ENCODE measurements at places on chromosomes 7 and 10. TPM values are rescaled to one million over a fixed set of nuclear protein-coding genes. Genes with fewer than 3 reads are reported as not detected.

EPO gene
- not detected for total RNA-seq

KLHDC10 gene
- total RNA-seq = 21.8 TPM

GRCh38 chr10:50533296-50533695, 90.5 kb downstream of the SGMS1 start:
- DNase-seq = no peak

DNA sequence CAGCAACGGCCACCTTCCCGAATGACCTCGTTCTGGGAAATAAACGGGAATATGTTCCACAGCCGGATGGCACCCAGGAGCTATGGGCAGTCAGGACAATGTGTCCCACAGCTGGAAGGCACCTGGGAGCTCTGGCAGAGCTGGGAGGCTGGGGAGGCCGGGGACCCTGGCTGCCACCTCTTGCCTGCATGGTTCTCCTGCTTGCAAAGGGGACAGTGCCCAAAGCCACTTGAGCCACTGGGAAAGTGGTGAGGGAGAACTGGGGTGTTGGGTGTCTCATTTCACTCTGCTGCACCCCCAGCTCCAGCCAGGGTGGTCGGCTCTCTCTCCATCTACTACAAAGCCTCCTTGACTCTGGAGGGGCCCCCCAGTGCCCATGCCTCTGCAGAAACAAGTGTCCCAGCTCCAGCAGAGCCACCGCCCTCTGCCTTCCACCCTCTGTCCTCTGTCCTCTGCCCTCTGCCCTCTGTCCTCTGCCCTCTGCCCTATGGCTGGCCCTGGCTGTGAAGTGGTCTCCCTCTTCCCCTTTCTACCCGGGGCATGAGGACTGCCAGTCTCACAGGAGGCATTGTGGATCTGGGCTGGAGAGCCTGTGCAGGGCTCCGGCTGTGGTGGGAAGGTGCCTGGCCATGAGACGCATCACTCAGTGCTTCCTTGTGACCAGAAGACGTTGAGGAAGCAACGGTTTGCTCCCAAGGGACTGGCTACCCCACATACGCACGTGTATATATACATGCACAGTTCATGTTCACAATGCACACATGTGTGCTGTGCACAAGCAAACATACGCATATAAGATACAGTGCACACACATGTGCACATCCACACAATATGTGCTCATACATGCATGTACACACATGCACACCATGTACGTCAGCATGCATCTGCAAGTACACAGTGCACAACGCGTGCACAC, 21.5 kb upstream of the INPP5A start:
- peak; percentile 71 for DNase-seq

GRCh38 chr7:8988267-8988666, 554.9 kb downstream of the NXPH1 start:
- no peak for DNase-seq

GRCh38 chr7:150759479-150759878, 22.3 kb downstream of the GIMAP5 start:
- no peak for DNase-seq

DNA sequence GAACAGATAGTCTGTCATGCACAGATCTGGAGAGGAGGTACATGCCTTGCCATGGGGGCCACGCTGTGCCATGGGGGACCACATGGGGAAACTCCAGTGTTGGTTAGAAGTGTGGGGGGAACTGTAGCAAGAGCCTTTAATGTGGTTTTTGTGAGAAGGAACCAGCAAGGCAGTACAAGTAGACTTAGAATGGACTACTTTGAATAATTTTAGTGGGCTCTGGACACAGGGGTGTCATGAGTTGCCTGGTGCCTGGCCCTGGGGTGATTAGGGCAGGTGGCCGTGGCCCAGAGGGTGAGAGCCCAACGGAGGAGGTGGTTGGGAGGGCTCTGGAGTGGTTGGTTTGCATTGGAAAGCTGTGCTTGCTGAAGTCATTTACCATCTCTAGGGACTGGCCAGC, 77.2 kb downstream of the CXCL12 start:
- no peak for DNase-seq

ADAM8 gene
- total RNA-seq = 156 TPM

All from spleen (tissue), 13 donors.